ENCODE measurements at places on chromosomes 3 and 15.

DNA sequence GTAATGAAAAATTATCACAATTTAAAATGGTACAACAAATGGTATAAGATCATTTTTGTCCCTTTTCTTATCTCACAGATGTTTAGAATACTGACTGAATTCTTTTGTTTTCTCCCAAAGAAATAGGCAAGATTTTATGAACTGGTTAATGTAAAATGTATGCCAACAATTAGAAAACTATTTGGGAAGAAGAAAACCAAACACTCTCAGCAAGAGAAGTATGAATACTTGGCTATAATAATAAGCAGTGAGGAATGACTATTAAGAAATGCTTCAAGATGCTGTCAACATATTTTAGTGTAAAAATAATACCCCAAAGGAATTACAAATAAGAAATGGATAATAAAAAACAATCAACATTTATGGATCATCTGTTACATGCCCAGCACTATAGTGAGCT is 18.5 kb downstream of the SHQ1 start:
- H3K4me3 ChIP-seq: no peak overlapping the region
- no peak overlapping the region for H3K27ac ChIP-seq
- peaks cover 13% of the 10 kb centered on the region for H3K36me3 ChIP-seq
- H3K4me1 ChIP-seq: peaks cover 5% of the 10 kb centered on the region
- no peaks in the 10 kb centered on the region for H3K27me3 ChIP-seq

- peaks cover 9% of the 10 kb centered on the region for H3K27me3 ChIP-seq
- no peaks in the 10 kb centered on the region for H3K36me3 ChIP-seq
- no peak overlapping the region for H3K27ac ChIP-seq
- no peak overlapping the region for H3K4me3 ChIP-seq
- no peaks in the 10 kb centered on the region for H3K4me1 ChIP-seq
Observed at GRCh38 chr3:16060945-16061344, 113.5 kb upstream of the GALNT15 start.

DNA sequence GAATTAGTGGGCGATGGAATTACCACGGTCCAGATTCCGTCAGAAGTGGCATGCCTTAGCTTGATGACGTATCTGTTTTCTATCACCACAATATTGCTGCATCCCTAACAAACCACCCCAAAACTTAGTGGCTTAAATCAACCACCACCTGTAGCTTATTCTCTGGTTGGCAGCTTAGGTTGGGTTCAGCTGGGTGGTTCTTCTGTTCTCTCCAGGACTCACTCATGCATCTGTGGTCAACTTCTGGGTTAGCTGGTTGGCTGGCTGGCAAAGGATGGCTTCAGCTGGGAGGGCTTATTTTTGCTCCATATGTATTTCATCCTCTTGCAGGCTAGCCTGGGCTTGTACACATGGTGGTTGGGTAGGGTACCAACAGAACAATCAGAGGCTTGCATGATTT is 288.8 kb upstream of the LRRFIP2 start:
- no peaks in the 10 kb centered on the region for H3K4me1 ChIP-seq
- no peak for DNase-seq
- no peaks in the 10 kb centered on the region for H3K36me3 ChIP-seq
- peaks cover 32% of the 10 kb centered on the region for H3K27me3 ChIP-seq

DNA sequence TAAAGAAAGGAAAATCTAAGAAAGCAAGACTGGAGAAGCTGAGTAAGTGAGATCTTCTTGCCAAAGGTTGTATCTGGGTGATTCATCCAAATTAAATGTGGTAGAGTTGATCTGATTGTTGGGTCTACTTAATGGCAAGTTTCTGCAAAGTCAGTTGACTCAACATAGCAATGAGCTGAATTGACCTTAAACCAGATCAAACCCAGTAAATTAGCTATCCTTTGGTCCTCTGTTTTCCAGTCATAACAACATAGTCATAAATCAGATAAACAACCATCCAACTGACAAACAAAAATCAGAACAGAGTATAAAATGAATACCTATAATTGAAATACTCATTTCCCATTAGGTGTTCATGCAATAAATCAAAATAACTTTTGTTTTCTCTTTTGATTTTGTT is 142.6 kb upstream of the CFAP20DC start:
- H3K27ac ChIP-seq: no peak overlapping the region
- no peak overlapping the region for H3K4me3 ChIP-seq
- no peak for DNase-seq
- H3K27me3 ChIP-seq: peaks cover 9% of the 10 kb centered on the region
- no peaks in the 10 kb centered on the region for H3K36me3 ChIP-seq

- DNase-seq: no peak
- H3K4me3 ChIP-seq: no peak overlapping the region
- peaks cover 9% of the 10 kb centered on the region for H3K27me3 ChIP-seq
Observed at GRCh38 chr15:25893596-25893995, 30.5 kb upstream of the ATP10A start.

DNA sequence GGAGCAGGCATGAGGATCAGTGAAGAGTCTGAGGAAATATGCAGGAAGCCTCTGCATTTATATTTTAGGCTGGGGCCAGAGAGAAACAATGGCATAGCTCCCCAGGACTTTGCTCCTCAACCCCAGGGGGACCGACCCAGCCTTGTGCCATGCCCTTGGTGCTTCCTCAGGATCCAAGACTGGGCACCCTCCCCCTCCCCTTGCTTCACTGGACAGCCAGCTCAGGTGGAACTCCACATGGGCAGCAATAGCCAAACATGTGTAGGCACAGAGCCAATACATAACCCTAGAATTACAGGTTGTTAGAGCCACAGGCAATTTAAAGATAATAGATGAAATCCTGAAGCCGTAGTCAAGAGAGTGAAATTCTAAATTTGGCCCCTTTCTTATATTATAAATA is 73.0 kb upstream of the ETV5 start:
- H3K36me3 ChIP-seq: peaks cover 4% of the 10 kb centered on the region
- peak overlapping the region; percentile 97 for H3K27ac ChIP-seq
- no peaks in the 10 kb centered on the region for H3K27me3 ChIP-seq

GRCh38 chr15:49723981-49724380 is 103.1 kb downstream of the DTWD1 start:
- peaks cover 20% of the 10 kb centered on the region for H3K27me3 ChIP-seq
- H3K4me1 ChIP-seq: no peaks in the 10 kb centered on the region

- H3K27ac ChIP-seq: no peak overlapping the region
- DNase-seq: no peak
- no peak overlapping the region for H3K4me3 ChIP-seq
Observed at GRCh38 chr15:57503051-57503702, 88.5 kb upstream of the MYZAP start.

DNA sequence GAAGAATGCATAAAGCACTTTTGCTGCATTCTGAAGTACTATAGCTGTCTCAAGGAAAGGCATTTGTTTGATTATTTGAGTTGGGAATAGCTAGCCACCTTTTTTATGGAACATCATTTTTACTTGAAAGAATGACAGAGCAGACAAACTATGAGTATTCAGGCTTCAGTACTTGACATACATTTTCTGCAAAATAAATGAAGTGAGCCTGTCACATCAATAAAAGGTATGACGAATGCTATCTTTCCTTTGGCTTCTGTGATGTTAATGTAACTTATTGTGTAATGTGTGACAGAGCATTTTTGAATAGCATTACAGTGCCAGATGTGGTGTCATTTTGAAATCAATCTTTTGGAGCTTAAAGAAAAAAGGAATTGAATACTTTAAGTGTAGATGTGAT is 440.3 kb upstream of the ONECUT1 start:
- no peaks in the 10 kb centered on the region for H3K27me3 ChIP-seq
- H3K36me3 ChIP-seq: no peaks in the 10 kb centered on the region
- no peak overlapping the region for H3K4me3 ChIP-seq
- no peak for DNase-seq
- H3K27ac ChIP-seq: no peak overlapping the region

- H3K27me3 ChIP-seq: no peaks in the 10 kb centered on the region
- H3K4me1 ChIP-seq: no peaks in the 10 kb centered on the region
- H3K4me3 ChIP-seq: no peak overlapping the region
- DNase-seq: no peak
- no peaks in the 10 kb centered on the region for H3K36me3 ChIP-seq
Observed at GRCh38 chr15:26372706-26373105, 400.2 kb downstream of the GABRB3 start.

- DNase-seq: no peak
- no peaks in the 10 kb centered on the region for H3K27me3 ChIP-seq
- no peak overlapping the region for H3K27ac ChIP-seq
- no peak overlapping the region for H3K4me3 ChIP-seq
- H3K4me1 ChIP-seq: peaks cover 45% of the 10 kb centered on the region
Observed at GRCh38 chr3:42605546-42606173, 5.2 kb downstream of the NKTR start.

GRCh38 chr3:138359148-138359918 is 11.0 kb downstream of the MRAS start:
- H3K27ac ChIP-seq: no peak overlapping the region
- no peaks in the 10 kb centered on the region for H3K4me1 ChIP-seq
- no peak for DNase-seq
- H3K4me3 ChIP-seq: no peak overlapping the region

GRCh38 chr3:131658771-131659170 is 156.0 kb upstream of the MRPL3 start:
- no peaks in the 10 kb centered on the region for H3K4me1 ChIP-seq
- H3K27me3 ChIP-seq: peaks cover 2% of the 10 kb centered on the region
- no peak overlapping the region for H3K4me3 ChIP-seq
- no peak overlapping the region for H3K27ac ChIP-seq

DNA sequence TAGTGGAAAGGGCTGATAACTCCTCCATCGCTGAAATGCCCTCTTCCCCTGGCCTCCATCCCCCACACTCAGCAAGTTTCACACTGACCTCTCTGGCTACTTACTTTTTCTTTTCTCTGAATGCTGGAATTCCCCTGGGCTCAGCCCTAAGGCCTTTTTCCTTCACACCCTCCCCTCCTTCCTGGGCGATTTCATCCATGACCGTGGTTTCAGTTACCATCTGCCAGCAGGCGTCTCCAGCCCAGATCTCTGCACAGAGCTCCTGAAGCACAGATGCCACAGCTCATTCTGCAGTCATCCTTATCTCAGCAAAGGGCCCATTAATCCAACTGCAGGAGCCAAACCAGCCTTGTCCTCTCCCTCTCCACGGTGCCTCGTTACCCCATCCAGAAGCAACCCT is 114.0 kb downstream of the RFTN1 start:
- DNase-seq: peak; percentile 71
- H3K4me1 ChIP-seq: peaks cover 44% of the 10 kb centered on the region
- peak overlapping the region; percentile 53 for H3K4me3 ChIP-seq
- no peaks in the 10 kb centered on the region for H3K27me3 ChIP-seq
- H3K27ac ChIP-seq: peak overlapping the region; percentile 57

- no peak for DNase-seq
- peaks cover 6% of the 10 kb centered on the region for H3K36me3 ChIP-seq
- H3K27ac ChIP-seq: no peak overlapping the region
- peaks cover 14% of the 10 kb centered on the region for H3K4me1 ChIP-seq
Observed at GRCh38 chr3:13192471-13193213, 119.4 kb upstream of the IQSEC1 start.

DNA sequence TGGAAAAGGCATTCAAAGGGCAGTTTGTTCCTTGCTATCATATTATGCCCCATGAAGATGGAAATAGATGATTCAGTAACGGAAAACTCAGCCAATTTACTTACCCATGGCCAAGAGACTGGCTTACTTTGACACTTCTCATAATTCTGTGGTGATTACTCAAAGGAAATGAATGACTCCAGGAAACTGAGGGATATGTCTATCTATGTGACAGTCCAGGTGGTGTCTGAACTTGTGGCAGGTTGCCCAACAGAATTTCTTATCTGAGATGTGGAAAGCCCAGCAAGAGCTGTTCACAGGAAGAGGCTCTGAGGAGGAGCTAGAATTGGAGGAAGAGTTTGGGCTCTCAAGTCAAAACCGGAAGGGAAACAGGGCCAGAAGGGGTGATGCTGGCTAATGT is 91.2 kb downstream of the KCNAB1 start:
- DNase-seq: no peak
- H3K27ac ChIP-seq: no peak overlapping the region
- H3K27me3 ChIP-seq: peaks cover 28% of the 10 kb centered on the region
- no peaks in the 10 kb centered on the region for H3K4me1 ChIP-seq

DNA sequence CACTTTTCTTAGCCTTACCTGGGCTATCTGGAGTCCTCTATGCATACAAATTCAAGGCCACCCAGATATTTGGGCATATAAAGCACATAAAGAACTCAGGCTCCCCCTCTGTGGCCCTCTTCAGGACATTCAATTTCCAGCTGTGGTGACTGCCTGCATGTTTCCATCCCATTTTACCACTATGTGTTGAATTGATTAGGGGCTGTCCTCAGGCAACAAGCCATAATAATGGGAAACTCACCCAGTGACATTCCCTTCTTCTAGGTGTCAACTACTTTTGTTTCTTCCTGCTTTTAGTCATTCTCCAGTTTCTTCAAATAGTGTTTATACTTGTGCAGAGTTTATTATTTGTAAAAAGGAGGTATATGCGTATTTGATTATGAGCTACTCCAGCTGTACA is 18.0 kb downstream of the NRG4 start:
- H3K36me3 ChIP-seq: peaks cover 8% of the 10 kb centered on the region
- no peaks in the 10 kb centered on the region for H3K4me1 ChIP-seq
- H3K27me3 ChIP-seq: peaks cover 38% of the 10 kb centered on the region
- H3K4me3 ChIP-seq: no peak overlapping the region
- DNase-seq: no peak

GRCh38 chr3:177039490-177040274 is 157.6 kb downstream of the TBL1XR1 start:
- peaks cover 29% of the 10 kb centered on the region for H3K4me1 ChIP-seq
- H3K27me3 ChIP-seq: no peaks in the 10 kb centered on the region
- peaks cover 30% of the 10 kb centered on the region for H3K36me3 ChIP-seq
- peak overlapping the region; percentile 52 for H3K27ac ChIP-seq
- H3K4me3 ChIP-seq: no peak overlapping the region

DNA sequence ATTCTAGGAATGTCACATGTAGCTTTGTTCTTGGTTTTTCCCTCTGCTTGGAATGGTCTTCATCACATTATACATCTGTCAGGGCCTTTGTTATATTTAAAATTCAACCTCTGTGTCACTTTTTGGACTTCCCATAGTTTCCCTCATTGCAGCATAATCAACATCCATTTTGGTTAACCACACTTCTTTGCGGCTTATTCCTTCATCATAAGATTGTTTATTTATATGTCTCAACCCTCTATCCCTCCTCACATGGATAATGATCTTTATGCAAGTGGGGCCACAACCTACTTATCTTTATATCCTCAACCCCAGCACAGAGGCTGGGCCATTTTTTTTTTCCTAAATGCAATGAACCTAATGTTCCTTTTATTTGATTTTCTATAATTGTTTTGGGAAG is 260.0 kb upstream of the THBS1 start:
- peaks cover 5% of the 10 kb centered on the region for H3K36me3 ChIP-seq
- no peak overlapping the region for H3K4me3 ChIP-seq
- no peak for DNase-seq
- H3K27me3 ChIP-seq: peaks cover 20% of the 10 kb centered on the region

DNA sequence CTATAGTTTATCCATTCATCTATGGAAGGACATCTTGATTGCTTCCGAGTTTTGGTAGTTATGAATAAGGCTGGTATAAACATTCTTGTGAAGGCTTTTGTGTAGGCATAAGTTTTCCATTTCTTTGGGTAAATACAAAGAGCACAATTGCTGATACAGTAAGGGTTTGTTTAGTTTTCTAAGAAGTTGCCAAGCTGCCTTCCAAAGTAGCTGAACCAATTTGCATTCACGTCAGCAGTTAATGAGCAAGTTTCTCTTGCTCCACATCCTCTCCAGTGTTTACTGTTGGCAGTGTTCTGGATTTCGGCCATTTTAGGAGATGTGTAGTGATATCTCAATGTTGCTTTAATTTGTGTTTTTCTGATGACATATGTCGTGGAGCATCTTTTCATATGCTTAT is 34.2 kb downstream of the GABRA5 start:
- H3K4me1 ChIP-seq: no peaks in the 10 kb centered on the region
- peaks cover 8% of the 10 kb centered on the region for H3K36me3 ChIP-seq
- H3K4me3 ChIP-seq: no peak overlapping the region

Measured in natural killer cell treated with Interleukin-12 subunit alpha and Interleukin-12 subunit beta and Interleukin-15 and Interleukin-18, amount 100 ng/mL, for 72 hours (primary cell).